ENCODE measurements at places on chromosomes 7 and 10. TPM values are rescaled to one million over a fixed set of nuclear protein-coding genes. Genes with fewer than 3 reads are reported as not detected.

Gene SDK1
- 30.7 TPM for total RNA-seq

Gene ZPBP
- total RNA-seq = not detected

Gene SEC61G
- 87.3 TPM for total RNA-seq

Gene ZNF438
- total RNA-seq = 3.0 TPM

Gene AGBL3
- 4.7 TPM for total RNA-seq

Gene AHR
- 6.9 TPM for total RNA-seq

Gene WDFY4
- total RNA-seq = 0.49 TPM

Gene GNAT3
- total RNA-seq = not detected

Gene POP7
- 37.6 TPM for total RNA-seq

Gene GIMAP6
- 2.7 TPM for total RNA-seq

Gene MKX
- total RNA-seq = 0.49 TPM

Gene CALCR
- total RNA-seq = not detected

Gene TMEM130
- 8.9 TPM for total RNA-seq

Gene ZNF33A
- total RNA-seq = 69.3 TPM

Gene CFAP58
- total RNA-seq = 0.25 TPM

Gene ADAM8
- 0.98 TPM for total RNA-seq
